ENCODE measurements at places on chromosomes 1 and 21. TPM values are rescaled to one million over a fixed set of nuclear protein-coding genes. Genes with fewer than 3 reads are reported as not detected.

Gene FMO2
- 0.55 TPM for total RNA-seq

Gene NAV1
- total RNA-seq: 13.7 TPM

Gene COL9A2
- 4.8 TPM for total RNA-seq

Gene FMO3
- 0.63 TPM for total RNA-seq

Gene KCNE1
- 1.4 TPM for total RNA-seq

Gene TMEM61
- 4.9 TPM for total RNA-seq

Gene EDARADD
- 0.48 TPM for total RNA-seq

Gene GBP7
- 0.12 TPM for total RNA-seq

Gene IL22RA1
- total RNA-seq: 13.8 TPM

Gene NRAS
- 51.1 TPM for total RNA-seq

Gene FALEC
- total RNA-seq: not detected

Gene MAP10
- total RNA-seq: 4.3 TPM

Gene APP
- total RNA-seq: 573 TPM
